A549 treated with CpdA at 1 μM for 4 hours (cell line): ENCODE measurements at places on chromosomes 2 and 18. TPM values are rescaled to one million over a fixed set of nuclear protein-coding genes. Genes with fewer than 3 reads are reported as not detected.

Gene CD28
- total RNA-seq, result not detected in 5 replicates

Gene STK11IP
- 16.2 to 19.2 TPM (median 17.7 TPM) in 5 replicates for total RNA-seq

Gene SLC30A3
- 2.6 to 3.8 TPM (median 3.4 TPM) in 5 replicates for total RNA-seq

Gene TXNDC2
- total RNA-seq, result 0.10 to 0.35 TPM (median 0.21 TPM) in 5 replicates

Gene MEIS1
- total RNA-seq, result 1.5 to 3.9 TPM (median 2.1 TPM) in 5 replicates

Gene SMYD5
- total RNA-seq, result 52.7 to 61.1 TPM (median 56.7 TPM) in 5 replicates

Gene PPP1CB
- 104 to 119 TPM (median 112 TPM) in 5 replicates for total RNA-seq

Gene HRH4
- 0.01 TPM in 1 of 5 replicates, not detected in the others for total RNA-seq

Gene LIMS3
- total RNA-seq, result not detected in 5 replicates

Gene GULP1
- total RNA-seq, result 30.9 to 57.0 TPM (median 41.8 TPM) in 5 replicates
